ENCODE measurements at places on chromosomes 1 and 21. TPM values are rescaled to one million over a fixed set of nuclear protein-coding genes. Genes with fewer than 3 reads are reported as not detected.

WLS gene
- total RNA-seq = 118 TPM

PRKAA2 gene
- 1.3 TPM for total RNA-seq

TMEM200B gene
- 0.41 TPM for total RNA-seq

DNA sequence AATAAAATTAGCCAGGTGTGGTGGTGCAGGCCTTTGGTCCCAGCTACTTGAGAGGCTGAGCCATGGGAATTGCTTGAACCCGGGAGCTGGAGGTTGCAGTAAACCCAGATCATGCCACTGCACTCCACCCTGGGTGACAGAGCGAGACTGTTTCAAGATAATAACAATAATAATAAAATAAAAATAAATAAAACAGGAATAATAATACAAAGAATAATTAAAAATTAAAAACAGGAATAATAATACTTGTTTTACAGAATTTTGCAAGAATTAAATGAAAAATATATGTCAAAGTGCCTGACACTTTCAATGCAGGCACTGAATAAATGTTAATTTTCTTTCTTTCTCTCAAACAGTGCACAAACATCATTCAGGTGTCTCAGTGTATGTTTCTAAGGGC lies 26.5 kb upstream of the CTH start:
- DNase-seq = no peak

DNA sequence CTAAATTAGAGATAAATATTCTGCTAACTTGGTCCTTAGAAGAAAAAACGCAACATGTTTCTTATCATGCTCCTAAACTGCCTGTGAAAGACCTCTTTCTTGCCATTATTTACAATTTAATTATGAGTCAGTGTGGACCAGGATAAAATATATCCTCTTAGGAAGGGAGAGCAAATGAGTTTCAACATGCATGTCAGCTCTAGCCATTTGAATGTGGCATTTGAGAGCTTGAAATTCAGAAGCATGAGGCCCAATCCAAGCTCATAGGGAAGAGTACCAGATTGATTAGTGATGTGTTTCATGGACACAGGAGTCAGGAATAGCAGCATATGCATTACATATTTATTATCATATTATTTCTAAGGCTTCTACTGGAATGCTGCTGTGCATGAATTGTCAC lies 39.3 kb downstream of the TBX15 start:
- DNase-seq = no peak

PTGFR gene
- 0.35 TPM for total RNA-seq

- DNase-seq = no peak
These were observed 452.9 kb upstream of the BEND5 start for GRCh38 chr1:49229555-49229954.

RYR2 gene
- not detected for total RNA-seq

DNA sequence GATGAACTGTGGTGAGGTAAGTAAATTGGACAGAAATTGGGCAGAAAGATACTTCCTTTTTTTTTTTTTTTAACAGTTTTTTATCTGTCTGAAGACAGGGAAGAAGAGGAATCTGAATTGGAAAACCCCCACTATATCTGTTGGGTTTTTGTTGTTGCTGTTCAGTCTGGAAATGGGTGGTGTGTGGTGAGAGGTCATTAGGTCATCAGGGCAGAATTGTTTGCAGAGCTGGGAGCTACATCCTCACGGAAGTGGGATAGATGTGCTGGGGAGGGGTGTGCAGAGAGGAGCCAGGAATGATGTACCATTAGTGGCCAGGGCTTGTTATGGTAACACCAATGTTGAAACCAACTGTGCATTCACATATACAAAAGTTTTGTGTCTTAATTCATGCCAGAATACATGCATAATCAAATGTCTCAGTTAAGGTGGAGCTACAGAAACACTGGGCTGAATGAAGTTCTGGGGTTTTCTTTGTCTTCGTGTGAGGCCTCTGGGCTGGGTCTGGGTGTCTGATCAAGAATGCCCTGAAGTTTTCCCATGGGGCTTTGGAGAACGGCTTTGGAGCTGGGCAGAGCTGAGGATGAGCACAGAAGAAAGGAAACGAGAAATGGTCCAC lies 12.4 kb downstream of the USP25 start:
- no peak for DNase-seq

DNA sequence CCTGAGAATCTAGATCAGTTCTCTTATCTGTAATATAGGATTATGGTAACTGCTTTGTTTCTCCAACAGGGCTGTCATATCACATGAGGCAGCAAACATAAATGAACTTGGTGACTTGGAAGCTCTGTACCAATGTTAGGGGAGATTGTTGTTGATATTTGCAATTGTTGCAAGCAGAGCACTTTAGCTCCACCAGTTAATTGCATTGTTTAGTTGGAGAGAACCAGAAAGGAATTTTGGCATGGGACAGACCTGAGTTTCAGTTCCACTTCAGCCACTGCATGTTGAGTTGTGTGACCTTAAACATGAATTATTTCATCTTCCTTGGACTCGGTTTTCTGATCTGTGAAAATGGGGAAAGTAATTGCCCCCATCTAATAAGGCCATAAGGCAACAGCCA lies 142.3 kb upstream of the JUN start:
- no peak for DNase-seq

INSRR gene
- not detected for total RNA-seq

GRCh38 chr1:36803868-36804570 lies 230.3 kb downstream of the GRIK3 start:
- no peak for DNase-seq

DNA sequence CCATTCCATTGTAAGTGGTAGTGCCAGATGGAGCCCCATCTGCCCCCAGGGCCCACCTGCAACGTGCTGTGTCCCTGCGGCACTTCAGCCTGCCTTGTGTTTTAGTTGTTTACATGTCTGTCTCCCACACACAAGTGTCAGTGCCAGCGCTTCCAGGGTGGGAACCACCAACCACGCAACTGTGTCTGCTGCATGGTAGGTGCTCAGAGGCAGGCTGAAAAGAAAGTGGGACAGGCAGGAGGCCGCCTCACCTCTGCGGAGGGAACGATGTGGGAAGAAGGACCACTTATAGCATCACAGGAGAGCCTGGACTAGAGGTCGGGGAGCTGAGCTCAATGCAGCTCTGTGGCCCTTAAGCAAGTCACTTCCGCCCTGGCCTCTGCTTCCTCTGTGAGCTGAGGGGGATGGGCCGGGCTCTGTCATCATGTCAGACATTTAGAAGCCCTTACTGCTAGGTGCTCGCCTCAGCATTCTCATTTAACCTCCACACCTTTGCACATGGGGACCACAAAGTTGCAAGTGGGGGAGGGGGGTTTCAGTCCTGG lies 17.9 kb downstream of the SLC9A1 start:
- DNase-seq = no peak

SH3BGR gene
- total RNA-seq = 0.64 TPM

C1orf210 gene
- total RNA-seq = not detected

CLCA1 gene
- not detected for total RNA-seq

DNA sequence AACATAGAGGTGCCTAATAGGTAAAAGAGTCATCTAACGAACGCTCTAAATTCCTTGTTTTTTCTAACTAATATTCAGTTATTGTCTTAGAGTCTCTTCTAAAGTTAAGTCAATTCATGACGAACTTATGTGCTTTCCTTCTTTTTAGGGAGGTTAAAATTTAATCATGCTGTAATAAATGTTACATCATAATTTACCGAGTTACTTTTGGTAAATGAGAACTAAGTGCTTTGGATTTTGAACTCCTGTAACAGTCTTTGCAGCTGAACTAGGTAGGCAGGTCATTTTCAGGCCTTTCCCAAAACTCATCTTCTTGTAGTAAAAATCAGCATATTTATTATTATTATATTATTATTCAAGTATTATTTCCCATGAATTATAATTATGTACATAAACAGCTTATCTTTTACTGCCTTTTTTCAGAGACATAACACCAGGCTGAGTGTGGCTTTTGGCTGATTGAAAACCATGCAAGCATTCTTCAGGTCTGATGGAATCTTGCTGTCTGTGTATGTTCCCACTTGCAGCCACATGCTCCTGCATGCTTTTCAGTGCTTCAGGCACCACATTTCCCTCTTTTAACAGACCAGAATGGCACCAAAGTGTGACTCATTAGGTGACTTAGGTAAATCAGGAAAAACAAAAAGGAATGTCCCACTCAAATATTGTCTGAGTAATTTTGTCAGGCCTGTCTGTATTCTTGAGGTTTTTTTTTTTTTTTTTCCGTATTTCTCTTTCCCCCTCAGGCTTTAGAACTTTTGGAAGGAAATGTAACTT lies 81.0 kb upstream of the CD55 start:
- no peak for DNase-seq

SPRR2B gene
- total RNA-seq = not detected

- no peak for DNase-seq
These were observed 41.5 kb downstream of the CDK18 start for GRCh38 chr1:205545991-205546390.

DNA sequence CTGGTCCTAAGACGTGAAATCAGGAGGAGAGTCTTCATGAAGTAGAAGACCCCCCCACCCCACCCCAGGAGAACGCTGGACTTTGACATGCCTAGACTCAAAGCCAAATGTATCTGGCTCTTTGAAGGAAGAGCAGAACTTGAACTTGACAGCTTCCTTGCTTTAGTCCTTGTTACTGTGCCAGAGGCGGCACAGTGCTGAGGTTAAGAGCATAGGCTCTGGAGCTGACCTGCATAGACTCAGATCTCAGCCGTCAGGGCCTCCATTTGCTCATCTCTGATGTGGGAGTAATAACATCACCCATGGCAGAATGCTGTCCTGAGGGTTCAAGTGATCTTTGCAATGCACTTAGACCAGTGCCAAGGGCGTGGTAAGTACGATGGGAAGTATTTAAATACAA lies 39.0 kb downstream of the COL6A1 start:
- DNase-seq = no peak

- DNase-seq = no peak
These were observed 2.5 kb downstream of the PRKACB start for GRCh38 chr1:84146411-84147032.

GUCA2A gene
- not detected for total RNA-seq

GRCh38 chr1:145961109-145961424 lies 3.2 kb upstream of the LIX1L start:
- DNase-seq = no peak

DNA sequence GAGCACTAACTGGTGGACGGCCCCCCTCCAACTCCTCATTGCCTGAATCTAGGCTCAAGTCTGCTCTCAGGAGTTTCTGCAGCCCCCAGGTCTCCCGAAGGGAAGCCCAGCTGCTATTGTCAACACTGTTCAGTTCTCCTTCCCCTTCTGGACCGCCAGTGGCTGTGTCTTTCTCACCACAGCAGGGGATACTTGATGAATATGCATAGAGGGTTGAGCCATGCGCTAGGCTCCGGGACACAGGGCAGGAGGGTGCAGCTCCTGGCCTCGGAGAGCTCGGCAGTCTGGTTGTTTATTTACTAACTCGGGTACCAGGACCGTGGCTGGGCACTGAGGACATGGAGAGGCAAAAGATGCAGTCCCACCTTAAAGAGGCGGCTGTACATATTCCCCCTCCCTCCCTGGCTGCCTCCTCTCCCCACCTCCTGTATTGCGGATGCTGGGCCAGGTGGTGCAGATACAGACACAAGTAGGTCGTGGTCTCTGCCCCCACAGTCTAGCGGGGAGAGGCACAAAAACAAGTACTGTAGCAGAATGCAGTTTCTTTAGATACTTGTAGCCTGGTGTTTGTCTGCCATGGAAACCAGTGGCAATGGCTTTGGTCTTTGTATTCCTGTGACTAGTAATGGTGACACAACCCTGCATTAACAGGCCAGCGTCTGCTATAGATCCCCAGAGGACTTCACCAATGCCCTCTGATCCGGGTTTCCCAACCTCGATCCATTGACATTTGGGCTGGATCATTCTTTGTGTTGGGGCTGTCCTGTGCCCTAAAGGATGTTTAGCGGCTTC lies 26.2 kb downstream of the ARHGEF10L start:
- no peak for DNase-seq

TSSK3 gene
- total RNA-seq = not detected

PLA2G2A gene
- not detected for total RNA-seq

- no peak for DNase-seq
These were observed 22.0 kb downstream of the CNST start for GRCh38 chr1:246588159-246588721.

DNA sequence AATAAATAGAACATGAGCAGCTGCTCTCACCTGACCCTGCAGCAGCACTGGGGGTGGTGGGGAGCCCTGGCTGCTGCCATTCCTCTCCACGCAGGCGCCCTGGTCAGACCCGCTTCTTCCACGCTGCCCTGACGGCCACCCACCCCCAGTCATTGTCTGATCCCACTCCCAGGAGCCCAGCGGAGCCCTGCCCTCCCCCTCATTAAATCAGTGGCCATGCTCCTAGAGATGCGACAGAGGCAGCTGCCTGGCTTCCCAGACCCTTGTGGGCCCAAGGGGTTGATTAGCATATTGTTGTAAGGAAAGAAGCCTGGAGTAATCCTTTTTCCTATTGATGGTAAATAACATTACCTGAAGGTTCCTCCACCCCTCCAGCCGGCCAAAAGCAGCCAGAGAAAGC lies 301.5 kb downstream of the RRAGC start:
- no peak for DNase-seq

GRCh38 chr1:59505596-59506028 lies 208.7 kb downstream of the FGGY start:
- no peak for DNase-seq

DNA sequence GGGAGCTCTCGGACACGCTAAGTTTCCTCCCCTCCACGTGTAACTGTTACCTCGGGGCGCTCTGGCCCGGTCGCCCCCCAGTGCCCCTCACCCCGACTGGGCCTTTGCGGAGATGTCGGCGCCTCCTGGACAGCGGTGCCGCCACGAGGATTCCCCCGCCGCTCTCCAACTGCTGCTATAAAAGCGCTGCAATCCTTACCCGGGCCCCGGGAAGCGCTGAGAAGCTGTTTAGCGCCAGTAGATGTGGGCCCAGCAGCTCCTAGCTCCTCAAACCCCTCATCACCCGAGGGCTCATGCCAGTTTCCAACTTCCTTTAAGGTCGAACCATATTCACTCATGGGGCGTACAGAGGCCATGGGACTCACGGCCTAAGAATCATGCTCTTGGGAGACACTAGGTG lies 361 bp upstream of the LMX1A start:
- no peak for DNase-seq

DNA sequence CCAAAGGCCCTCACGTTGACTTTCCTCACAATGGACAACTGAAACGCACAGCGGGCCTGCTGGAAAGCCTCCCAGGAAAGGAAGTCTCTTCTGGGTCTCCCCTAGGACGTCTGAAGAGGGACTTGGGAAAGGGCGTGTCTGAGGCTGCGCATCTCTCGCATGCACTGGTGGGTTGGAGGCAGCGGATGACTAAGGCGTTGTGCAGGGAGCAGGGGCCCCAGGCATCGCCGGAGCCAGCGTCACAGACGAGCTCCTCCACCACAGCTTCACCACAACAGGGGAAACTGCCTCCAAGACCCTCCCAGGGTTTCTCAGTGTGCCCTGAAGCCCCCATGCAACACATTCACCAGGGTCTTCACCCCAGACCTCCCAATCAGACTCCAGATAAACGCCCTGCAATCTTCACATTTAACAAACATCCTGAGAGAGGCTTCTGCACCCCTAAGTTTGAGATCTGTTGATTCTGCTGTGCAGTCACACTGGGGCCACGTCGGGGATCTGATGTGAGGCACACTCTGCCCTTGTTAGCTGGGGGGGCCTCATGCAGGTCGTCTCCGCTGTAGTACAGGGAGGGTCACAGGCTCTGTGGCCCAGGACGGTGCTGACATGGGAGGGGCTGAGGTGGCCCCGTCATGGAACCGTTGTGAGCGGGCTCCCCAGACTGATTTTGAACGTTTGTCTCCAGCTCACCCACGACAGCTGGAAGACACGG lies 7.0 kb upstream of the TFF1 start:
- DNase-seq = no peak

PDC gene
- total RNA-seq = not detected

- DNase-seq = no peak
These were observed 99.1 kb downstream of the BEND5 start for GRCh38 chr1:48677306-48678287.

Data from glomerular endothelial cell (primary cell).